ENCODE measurements at places on chromosomes 12 and 14.
A peak's percentile ranks its signal among the peaks of the same experiment; 100 is the strongest.

DNA sequence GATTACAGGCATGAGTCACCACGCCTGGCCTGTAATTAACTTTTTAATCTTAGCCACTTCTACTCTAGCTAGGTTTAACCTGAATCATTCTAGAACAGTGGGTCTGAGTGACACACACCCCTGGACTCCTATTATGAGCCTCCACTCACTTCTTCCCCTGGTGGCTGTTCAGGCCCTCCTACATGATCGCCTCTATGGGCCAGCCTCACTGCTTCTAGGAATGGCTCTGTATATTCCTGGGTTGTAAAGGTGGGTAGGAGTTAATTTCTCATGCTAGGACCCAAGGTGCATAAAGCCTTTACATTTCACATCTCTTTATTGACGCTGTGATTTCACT, 8.0 kb upstream of the RNU6-8 start:
- no peak for DNase-seq

GRCh38 chr14:99143126-99143525, 128.9 kb downstream of the BCL11B start:
- DNase-seq: no peak

- no peak for DNase-seq
These were observed 41.7 kb downstream of the TSPAN19 start for GRCh38 chr12:84994426-84994825.

DNA sequence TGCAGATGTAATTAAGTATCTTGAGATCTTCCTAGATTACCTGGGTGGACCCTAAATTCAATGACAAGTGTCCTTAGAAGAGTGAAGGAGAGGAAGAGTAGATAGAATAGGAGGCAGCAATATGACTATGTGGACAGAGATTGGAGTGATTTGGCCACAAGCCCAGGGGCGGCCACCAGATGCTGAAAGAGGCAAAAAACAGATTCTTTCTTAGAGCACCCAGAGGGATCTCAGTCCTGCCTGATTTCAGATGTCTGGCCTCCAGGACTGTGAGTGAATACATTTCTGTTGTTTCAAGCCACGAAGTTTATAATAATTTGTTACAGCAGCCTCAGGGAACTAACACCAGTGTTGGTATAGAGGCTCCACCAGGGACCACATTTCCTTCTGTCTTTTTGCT, 67.3 kb downstream of the DACT1 start:
- no peak for DNase-seq

GRCh38 chr12:93434256-93434865, 7.4 kb downstream of the UBE2N start:
- no peak for DNase-seq

DNA sequence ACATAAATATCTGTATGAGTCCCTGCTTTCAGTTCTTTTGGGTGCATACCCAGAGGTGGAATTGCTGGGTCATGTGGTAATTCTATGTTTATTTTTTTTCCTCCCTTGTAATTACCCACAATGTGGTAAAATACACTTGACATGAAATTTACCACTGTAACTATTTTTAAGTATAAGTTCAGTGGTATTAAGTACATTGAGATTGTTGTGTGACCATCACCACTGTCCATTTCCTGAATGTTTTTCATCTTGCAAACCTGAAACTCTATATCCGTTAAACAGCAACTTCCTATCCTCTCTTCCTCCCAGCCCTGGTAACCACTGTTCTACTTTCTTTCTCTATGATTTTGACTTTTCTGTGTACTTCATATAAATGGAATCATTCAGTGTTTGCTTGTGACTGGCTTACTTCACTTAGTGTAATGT, 51.4 kb downstream of the BORCS5 start:
- no peak for DNase-seq

DNA sequence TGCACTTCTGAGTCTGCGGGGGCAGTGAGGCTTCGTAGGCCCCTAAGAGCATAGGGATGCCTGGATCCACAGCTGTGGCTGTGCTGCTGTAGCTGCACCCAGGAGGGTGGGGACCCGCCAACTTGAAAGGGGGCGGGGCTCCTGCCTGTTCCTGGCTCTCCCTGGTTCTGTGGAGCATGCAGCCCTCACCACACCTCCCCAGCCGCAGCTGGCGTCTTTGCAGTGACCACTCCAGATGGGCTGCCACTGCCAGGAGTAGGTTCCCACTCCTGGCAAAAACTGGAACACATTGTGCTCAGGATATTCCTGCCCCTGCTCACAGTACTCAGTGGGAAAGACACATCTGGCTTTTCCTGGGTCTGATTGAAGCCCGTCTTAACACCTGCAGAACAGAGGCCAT, 35.8 kb downstream of the TIMELESS start:
- DNase-seq: no peak

DNA sequence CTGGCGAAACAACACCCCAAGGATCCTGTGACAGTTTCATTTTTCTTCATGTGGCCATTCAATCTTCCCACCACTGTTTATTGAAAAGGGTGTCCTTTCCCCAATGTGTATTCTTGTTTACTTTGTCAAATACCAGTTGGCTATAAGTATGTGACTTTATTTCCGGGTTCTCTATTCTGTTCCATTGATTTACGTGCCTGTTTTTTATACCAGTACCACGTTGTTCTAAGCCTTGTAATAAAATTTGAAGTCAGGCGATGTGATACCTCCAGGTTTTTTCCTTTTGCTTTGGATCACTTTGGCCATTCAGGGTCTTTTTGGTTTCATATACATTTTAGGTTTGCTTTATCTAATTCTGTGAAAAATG, 9.1 kb upstream of the MGAT4C start:
- no peak for DNase-seq

- DNase-seq: peak; percentile 44
These were observed 13.7 kb downstream of the P2RX4 start for GRCh38 chr12:121223292-121224285.

GRCh38 chr12:104643819-104644669, 187.3 kb downstream of the CHST11 start:
- DNase-seq: no peak

DNA sequence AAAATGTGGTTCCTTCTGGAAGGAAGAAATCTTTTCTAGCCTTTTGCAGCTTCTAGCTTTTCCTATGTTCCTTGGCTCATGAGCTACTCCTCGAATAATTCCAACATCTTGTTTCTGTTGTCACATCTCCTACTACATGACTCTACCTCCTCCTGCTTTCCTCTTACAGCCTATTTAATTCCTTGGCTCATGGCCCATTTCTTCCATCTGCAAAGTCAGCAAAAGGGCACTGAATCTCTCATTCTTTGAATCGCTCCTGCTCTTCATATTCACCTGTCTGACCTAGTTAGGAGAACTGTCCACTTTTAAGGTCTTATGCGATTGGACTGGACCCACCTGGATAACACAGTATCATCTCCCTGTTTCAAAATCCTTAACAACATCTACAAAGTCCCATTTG, 15.8 kb downstream of the PRKD1 start:
- no peak for DNase-seq

DNA sequence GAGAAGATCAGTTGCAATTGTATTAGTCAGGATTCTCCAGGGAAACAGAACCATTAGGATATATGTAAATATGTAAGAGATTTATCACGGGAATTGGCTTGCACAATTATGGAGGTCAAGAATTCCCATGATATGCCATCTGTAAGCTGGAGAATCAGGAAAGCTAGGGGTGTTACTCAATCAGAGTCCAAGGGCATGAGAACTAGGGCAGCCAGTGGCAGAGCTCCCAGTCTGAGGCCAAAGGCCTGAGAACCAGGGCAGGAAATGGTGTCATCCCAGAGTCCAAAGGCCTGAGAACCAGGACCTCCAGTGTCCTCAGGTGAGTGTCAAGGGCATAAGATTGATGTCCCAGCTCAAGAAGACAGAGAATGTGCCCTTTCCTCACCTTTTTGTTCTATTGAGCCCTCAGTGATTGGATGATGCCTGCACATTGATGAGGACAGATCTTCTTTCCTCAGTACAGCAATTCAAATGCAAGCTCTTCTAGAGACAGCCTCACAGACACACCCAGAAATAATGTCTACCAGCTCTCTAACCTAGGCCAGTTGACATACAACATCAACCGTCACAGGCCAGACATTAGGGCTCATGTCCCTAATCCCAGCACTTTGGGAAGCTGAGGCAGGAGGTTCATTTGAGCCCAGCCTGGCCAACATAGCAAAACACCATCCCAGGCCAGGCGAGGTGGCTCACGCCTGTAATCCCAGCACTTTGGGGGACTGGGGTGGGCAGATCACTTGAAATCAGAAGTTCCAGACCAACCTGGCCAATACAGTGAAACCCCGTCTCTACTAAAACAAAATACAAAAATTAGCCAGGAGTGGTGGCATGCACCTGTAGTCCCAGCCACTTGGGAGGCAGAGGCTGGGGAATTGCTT, 34.9 kb upstream of the ZNF740 start:
- DNase-seq: no peak

DNA sequence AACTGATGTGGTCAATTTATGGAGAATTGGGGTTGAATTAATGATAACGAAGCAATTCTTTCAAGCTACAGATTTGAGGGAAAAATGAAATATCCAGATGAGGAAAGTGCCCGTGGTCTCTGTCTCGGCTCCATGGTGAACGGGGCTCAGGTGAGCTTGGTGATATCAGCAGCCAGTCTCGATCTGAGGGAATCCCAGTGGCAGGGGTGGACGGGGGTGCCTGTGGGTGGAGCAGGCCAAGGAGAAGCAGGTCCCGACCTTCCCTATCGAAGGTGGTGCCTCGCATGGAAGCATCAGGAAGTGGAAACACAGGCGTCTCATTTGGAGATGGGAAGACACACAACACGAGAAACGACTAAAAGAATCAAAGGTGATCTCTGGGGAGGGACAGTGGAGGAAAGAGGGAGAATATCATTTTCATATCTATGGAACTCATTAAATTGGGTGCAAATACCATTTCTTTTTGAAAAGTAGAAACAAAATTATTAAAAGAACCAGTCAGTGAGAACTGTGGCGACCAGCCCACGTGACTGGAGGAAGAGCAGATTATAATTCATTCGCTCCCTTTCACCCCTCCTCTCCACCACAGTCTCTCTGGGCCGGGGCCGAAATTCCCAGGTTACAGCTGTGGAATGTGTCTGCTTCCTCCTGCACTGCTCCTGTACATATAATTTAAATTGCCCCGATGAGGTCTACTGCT, 354.3 kb upstream of the SFSWAP start:
- no peak for DNase-seq

DNA sequence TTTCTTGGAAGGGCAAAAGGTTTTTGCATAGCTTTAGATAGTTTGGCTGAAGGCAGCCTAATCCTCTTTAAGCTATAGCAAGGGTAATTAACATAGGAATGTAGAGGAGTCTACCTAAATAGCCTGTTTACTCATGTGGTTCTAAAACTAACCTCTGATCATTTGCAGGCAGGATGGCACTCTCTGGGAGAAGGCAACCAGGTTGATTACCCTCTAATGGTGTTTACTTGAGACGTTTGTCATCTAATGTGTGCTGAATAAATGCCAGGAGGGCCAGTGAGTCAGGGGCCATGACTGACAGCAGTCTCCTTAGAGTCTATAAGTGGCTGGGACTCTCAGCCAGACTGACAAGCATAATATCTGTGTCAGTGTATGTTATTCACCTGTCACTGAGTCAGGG, 286.4 kb downstream of the PCNX1 start:
- no peak for DNase-seq

DNA sequence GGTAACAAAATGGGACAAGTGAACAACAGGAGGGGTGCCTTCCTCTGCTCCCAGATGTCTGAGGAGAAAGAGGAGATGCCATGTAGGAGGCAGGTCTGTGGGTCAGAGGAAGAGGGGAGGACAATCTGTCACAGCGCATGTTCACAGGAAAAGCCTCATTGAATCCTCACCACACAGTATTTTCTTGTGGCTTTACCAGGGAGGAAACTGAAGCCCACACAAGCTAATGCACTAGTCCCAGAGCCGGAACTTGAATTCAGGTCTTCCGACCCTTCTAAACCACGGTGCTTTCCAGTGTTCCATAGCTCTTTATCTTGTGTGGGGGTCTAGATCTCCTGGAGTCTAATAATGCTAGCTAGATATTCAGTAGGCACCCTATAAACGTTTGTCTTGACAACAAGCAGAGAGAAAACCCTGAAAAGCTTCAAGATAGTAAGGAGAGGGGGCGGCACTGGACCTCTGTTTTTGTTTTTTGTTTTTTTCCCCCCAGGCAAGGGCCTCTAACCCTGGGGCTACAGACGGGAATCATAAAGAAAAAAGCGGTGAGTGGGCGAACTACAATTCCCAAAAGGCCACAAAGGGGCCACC, 371 bp upstream of the SHMT2 start:
- DNase-seq: no peak

GRCh38 chr14:56243110-56243509, 124.9 kb downstream of the PELI2 start:
- DNase-seq: no peak

DNA sequence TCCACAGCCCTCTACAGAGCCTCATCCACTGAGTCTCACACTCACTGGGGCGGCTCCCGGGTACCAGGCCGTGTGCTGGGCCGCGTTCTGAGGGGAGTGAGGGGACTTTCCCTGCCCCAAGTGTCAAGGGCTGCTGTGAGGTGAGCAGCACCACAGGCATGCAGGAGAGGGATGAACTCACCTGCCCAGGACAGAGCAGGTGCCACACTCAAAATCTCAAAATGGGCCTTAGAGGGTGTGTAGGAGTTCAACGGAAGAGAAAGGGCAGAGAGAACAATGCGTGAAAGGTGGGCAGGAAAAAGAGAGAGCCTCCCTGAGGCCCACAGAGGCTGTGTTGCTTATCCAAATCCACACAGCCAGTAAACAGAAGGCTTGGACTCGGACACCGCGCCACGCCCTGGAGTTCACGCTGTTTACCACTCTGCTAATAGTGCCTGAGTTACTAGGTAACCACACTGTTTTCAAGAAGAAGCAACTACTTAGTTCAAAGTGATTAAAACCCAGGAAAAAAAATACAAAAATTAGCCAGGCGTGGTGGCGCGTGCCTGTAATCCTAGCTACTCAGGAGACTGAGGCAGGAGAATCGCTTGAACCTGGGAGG, 32.7 kb downstream of the TSPAN11 start:
- DNase-seq: no peak

- DNase-seq: no peak
These were observed 2.8 kb downstream of the IRF2BPL start for GRCh38 chr14:77025744-77026165.

GRCh38 chr12:11958221-11959091, 112.3 kb upstream of the BCL2L14 start:
- no peak for DNase-seq

DNA sequence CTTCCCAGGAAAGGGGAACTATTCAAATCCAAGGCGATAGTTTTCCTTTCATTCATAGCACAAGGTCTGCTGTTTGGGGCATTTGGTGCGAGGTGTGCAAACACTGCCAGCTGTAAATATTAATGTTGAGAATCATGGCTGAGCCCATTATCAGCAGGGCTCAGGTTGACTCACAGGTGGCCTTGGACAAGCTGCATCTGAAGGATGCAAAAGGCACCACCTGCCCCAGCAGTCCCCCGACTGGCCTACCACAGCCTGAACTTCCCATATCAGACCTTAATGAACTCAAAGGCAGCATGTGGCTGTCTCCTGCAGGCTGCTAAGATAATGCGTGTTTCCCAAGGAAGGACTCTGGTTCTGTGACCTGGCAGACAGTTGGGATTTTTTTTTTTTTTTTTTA, 93.3 kb upstream of the MAP1LC3B2 start:
- DNase-seq: no peak

DNA sequence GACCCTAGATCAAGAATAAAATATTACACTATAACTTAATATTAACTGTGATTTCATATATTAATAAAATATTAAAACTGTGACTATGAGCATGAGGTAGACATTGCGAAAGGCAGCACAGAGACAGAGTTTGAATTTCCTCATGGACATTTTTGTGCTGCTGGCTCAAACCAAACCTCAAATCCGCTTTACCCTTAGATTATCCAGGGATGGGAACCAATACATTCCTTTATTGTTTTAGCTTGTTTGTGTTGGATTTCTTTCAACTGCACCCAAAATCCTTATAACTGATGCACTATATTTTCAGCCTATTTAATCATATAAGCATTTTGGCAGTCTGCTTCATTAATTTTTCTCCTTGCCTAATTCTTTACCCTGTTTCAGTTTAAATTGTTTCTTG, 436.7 kb downstream of the ATP23 start:
- DNase-seq: no peak
